ENCODE measurements at places on chromosomes 1 and 21.

DNA sequence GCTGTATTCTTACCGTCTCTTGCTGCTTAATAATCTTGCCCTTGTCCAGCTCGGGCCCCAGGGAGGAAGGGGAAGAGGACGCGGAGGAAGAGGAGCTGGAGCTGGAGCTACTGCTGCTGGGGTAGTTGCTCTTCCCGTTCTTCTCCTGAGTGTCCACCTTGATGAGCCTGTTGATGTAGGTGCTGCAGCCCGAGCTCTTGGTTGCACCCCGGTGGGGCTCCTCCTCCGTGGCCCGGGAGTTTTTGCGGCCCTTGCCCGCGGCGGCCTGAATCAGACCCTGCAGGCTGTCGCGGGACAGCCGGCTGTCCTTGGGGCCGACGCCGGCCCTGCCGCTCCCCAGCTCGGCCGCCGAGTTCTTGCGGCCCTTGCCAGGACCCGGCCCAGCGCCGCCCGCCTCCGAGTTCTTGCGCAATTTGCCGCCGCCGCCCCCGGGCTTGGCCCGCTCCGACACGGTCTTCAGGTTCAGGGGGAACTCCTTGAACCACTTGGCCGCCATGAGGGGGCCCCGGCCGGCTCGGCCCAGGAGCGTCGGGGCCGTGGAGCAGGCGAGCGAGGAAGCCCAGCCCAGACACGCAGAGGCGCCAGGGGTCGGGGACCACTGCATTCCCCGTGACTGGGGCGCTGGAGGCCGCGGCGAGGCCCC lies 475 bp upstream of the TDRD10 start:
- no peak for DNase-seq

DNA sequence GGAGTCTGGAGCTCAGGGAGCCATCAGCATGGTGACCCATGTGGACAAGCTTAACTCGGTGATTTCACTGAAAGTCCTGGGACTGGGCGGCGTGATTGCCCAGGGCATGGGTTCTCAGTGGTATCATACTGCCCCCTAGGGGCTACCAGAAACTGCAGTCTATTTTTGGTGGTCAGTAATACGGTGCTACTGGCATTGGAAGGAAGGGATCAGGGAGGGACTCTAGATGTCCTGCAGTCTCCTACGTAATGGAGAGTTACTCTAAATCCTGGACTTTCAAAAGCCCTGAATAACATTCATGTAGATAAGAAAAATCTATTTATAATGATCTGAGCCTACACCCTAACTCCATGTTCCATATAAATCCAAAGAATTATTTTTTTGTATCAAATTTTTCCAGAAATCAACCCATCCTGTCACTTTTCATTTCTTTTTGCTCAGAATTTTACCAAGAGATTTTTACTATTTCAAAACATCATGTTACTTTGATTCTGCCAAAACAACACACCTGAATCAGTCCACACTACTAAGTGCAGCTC lies 37.3 kb downstream of the PABPC4 start:
- DNase-seq: no peak

DNA sequence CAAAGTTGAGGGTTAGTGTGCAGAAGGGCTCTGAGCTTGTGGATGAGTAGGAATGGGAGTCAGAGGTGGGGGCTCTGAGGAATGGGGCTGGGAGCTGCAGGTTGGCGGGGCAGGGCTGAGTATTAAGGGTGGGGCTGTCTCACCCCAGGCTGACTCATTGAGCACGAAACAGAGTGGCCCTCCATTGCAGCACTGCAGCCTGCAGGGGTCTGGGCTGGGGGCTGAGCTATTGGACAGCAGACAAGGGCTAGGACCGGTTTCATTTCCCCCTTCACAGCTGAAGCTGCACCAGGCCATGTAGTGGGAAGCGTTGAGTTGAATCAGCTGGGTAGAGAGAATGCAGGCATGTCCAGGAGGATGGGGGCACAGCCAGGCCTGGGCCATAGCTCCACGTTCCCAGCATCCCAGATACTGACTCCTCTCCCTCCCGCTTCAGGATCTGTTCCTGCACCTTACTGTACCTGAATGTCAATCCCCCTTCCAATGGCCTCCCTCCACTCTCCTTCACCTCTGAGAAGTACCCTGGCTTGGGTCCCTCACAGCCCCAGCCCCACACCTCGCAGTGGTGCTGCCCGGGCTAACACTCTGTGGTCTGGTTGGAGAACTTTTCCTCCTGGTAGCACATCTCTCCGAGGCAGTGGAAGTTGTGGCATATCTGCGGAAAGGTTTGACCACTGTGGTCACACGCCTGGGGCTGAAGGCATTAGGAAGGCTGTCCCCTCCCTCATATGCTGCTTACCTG lies 4.4 kb upstream of the INPP5B start:
- no peak for DNase-seq

DNA sequence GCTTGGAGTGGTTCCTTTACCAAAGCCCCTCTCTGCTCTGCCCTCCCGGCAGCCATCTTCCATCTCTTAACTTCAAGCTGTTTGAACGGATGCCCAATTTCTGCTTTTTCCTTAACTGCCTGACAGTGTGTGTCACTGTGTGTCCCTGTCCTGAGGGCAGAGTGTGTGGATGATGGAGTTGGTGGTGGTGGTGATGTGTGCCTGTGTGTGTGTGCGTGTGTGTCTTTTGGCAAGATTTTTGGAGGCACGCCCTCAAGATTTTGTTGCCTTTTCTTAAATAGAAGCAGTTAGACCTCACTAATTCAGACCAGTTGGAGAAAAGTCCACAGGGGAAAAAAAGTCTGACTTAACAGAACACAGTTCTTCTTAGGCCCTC lies 30.3 kb downstream of the SERTAD4 start:
- no peak for DNase-seq

DNA sequence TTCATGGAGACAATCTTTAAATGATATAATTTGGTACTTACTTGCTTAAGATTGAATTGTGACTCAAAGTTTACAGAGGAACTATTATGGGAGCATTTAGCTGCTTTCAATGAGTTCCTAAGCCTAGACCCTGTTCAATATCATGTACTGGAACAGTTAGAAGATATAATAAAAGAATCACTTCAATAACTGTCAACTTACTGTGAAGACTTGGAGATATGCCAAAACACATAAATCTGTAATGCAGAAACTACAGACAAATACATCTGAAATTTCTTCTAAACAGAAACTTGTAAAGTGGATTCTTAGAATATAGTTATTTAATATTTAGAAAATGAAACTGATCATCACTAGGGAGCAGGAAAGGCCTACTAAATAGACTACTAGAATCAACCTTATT lies 259.3 kb downstream of the HLX start:
- no peak for DNase-seq

GRCh38 chr1:206508956-206509355 lies 1.6 kb downstream of the RASSF5 start:
- DNase-seq: no peak

DNA sequence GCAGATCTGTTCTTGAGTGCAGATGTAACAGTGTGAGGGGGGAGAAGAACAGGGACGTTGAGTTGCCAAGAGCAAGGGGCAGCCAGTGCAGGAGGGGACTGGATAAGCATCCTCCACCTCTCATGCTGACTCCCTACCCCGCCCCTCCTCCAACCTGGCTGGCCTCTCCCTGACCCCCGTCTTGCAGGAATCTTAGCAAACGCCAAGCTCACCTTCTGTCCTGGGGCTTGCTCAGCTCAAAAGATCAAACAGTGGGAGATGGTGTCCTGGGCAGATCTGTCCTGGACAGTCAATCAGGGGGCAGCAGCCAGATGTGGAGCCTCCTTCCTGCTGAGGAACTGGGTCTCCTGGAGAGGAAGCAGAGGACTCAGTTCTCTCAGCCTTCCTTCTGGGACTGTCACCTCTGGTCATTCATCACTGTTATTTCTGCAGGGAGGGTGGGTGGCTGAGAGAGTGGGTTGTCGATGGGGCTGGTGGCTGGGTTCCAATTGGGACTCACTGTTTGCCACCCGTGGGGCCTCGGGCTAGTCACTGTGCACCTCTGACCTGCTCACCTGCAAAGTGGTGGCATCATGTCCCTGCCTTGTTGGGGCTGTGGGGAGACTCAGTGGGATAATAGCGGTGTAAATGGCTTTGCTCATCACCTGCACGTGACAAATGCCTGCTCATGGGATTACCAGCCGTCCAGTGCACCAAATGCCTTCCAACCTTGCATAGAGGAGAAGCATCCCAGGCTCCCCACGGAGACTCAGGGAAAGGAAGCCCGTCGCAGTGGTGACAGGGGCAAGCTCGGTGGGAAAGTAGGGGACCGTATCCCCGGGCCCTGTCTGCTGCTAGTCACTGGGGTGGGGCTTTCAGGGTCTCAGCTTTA lies 154.4 kb downstream of the PTPRU start:
- DNase-seq: no peak

DNA sequence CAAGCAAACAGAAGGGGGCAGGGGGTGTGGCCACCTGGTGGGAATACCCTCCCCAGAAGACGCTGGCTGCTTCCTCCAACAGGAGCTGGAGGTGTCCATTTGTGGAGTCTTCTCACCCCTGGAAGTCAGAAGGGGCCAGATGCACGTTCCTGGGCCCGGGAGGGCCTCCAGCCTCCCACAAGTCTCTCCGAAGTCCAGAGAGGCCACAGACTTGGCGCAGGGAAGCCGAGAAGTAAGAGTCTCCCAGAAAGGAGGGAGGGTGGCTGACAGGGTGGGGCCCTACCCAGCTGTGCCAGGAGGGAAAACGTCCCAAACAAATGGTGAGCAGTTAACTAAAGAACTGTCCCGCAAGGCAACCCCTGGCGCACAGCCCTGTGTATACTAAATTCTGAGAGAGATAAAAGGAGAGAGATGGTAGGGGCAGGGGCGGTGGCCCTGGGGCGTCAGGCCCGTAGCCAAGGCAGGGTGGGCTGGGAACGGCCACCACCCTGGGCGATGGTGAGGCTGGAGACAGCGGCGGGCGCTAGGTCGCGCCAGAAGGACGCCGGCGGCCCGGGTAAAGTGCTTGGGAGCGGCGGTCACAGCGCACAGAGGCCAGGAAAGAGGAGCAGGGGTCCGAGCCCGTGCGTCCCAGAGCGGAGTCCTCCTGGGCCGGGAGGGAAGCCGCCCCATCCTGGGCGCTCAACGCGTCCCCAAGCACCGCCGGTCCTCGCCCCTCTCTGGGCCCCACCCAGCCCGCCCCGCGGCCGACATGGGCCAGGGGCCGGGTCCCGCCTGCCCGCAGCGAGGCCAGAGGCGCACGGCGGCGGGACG lies 1.2 kb downstream of the CHD5 start:
- DNase-seq: no peak

- no peak for DNase-seq
Measured at GRCh38 chr1:150692720-150693119, 4.2 kb downstream of the GOLPH3L start.

DNA sequence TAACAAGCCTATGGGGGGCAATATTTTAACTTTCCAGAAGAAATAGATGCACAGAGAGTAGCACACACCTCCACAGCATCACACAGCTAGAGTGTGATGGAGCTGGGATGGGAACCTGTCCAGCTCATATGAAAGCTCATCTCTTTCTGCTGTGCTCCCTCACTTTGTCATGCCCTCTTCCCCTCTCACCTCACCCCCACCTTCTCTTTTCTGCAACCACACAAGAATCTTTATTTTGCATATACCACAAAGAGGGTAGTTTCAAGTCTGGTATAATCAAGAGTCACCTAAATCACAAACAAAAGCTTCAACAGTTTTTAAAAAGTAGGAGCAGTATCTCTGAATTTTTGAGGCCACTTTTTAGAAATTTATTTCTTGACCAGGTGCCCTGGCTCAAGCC lies 22.6 kb downstream of the FOXD2 start:
- no peak for DNase-seq

DNA sequence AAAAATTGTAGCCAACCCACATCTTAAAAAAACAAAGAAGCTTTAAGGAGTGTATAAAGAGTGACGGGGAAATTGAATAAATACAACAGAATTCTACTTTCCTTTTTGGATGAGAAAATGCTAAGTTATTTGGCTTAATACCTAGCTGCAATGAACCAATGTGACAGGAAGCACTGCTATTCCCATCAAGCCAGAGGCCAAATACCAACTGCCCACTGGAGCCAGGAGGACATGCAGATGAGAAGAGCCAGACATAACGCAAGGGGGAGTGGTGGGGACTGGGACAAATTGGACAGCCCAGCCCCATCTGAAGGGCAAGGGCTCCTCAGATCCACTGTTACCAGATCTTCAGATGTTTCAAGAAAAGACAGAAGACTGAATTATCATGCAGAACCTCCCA lies 25.7 kb downstream of the DNAJC11 start:
- no peak for DNase-seq

DNA sequence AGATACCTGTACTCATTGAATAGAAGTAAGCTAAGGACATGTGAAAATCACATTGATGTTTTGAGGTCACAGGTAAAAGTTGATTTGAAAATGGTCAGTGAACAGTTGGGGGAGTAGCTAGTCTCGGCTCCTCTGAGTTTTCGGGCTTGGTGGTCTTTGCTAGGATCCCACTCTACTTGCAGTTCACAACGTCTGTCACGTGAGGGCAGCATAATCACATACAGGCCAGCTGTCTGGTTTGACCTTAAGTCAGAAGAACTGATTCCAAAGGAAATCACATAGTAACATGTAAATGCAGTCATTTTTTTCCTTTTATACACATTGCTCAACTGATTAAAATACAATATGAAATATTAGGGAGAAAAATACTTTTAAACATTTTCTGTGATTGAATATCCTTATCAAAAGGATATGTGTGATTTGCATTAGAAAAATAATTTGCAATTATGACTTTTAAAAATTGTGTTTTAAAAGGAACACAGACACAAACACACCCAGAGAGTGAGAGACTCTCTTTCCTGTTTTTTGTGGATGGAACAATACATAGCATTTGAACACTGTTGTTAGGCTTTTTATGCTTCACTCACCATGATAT lies 21.8 kb upstream of the PDC start:
- peak; percentile 3 for DNase-seq

GRCh38 chr1:121483234-121483633 lies 298.5 kb downstream of the SRGAP2C start:
- DNase-seq: no peak

DNA sequence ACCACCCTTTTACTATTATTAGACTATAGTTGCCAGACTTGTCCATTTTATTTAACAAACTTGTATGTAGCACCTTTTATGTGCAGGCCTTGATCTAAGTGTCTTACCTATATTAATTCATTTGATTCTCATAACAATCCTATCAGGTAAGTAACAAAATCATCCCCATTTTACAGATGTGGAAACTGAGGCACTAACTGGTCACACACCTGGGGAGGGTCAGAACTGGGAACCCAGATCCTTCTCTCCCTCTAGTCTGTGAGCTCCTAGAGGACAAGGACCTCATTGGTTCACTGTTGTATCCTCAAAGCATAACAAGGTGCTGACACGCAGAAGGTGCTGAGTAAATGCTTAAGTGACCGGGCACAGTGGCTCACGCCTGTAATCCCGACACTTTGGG lies 14.9 kb downstream of the FBXO2 start:
- no peak for DNase-seq

GRCh38 chr1:94553323-94553730 lies 11.8 kb upstream of the F3 start:
- no peak for DNase-seq

DNA sequence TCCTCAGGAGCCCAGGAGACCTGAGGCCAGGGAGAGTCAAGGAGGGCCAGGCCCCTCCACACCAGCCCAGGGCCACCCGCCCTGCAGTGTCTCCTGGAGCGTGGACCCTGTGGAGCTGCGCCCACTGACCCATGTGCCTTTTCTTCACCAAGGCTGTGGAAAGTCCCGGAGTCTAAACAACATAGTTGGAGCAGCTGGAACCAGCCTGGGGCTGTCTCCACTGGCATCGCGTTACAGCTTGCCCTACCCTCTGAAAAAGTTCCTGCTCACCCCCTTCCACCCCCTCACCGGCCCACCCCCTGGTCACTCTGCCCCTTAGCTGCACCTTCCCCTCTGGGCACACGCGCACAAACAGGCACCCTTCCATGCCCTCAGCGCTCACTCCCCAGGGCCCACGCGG lies 18.3 kb downstream of the KCNC4 start:
- DNase-seq: no peak

- DNase-seq: no peak
Measured at GRCh38 chr1:246160374-246160773, 346.7 kb downstream of the SMYD3 start.
